B cell (primary cell): ENCODE measurements at places on chromosomes 2 and 18. TPM values are rescaled to one million over a fixed set of nuclear protein-coding genes. Genes with fewer than 3 reads are reported as not detected.

Gene SP9
- total RNA-seq, result not detected in 2 replicates

Gene VWA3B
- total RNA-seq, result not detected in 2 replicates

Gene FAM124B
- 0.34 TPM in 1 of 2 replicates, not detected in the other for total RNA-seq

Gene CLEC4F
- total RNA-seq, result not detected in 2 replicates

Gene TMEM247
- not detected in 2 replicates for total RNA-seq

Gene TMEM17
- not detected in 2 replicates for total RNA-seq

Gene MATN3
- total RNA-seq, result not detected in 2 replicates

Gene IL1A
- total RNA-seq, result 0.19 TPM in 1 of 2 replicates, not detected in the other

Gene GALNT5
- not detected in 2 replicates for total RNA-seq

Gene PLCL1
- total RNA-seq, result 0.07 and 0.12 TPM in 2 replicates

Gene TBC1D8
- total RNA-seq, result 15.7 and 18.8 TPM in 2 replicates

Gene SNORC
- 0.94 and 2.2 TPM in 2 replicates for total RNA-seq

Gene ASTL
- 0.41 and 0.59 TPM in 2 replicates for total RNA-seq

Gene DIPK1C
- not detected in 2 replicates for total RNA-seq

Gene SDC1
- not detected in 2 replicates for total RNA-seq

Gene DSC1
- total RNA-seq, result not detected in 2 replicates

Gene AQP4
- not detected in 2 replicates for total RNA-seq
